ENCODE measurements at places on chromosomes 6 and 20.

DNA sequence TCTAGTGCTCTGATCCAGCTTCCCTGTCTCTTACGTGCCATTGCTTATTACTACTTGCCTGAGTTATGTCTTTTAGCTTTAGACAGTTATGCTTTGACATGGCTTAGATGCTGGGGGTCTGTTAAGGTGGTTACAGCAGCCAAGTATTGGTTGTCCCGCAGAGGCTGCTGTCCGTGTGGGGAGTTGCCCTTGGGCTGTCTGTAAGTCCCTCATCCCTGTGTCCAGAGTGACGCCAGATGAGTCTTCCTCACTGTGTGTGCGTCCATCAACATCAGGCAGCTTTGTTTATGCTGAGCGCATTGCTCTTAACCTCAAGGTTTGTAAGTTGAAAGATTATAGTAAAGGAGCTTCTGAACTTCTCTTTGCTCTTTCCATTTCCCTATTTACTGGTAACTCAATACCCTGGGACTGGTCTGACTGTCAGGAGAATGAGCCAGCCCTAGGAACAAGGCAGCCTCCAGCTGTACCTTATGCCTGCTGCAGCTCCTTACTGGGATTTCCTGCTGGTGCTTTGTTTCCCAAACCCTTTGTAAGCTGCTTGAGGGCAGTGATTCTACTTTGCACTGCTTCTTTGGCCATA is 7.2 kb downstream of the FAM120B start:
- DNase-seq = no peak

GRCh38 chr6:45555981-45556771 is 178.4 kb upstream of the SUPT3H start:
- DNase-seq = no peak

DNA sequence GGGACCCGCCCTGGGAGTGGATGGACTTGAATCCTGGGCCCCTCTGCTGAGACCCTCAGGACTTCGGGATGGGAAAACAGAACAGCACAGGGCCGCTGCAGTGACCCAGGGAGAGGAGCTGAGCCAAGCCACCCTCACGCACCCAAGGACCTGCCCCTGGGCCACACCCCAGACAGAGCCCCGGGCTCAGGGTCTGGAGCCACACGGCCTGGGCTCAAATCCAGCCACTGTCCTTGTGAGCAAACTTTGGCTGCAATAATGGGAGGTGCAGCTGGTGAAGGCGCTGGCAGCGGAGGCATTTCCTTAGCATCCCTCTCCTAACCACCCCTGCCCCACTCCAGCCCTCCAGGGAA is 207.7 kb downstream of the PREX1 start:
- no peak for DNase-seq

- DNase-seq = no peak
Observed at GRCh38 chr6:89763550-89763949, 56.0 kb downstream of the MDN1 start.

- no peak for DNase-seq
Observed at GRCh38 chr20:64196847-64197306, 32.6 kb downstream of the MYT1 start.

GRCh38 chr6:83868639-83869038 is 9.2 kb downstream of the CYB5R4 start:
- no peak for DNase-seq

DNA sequence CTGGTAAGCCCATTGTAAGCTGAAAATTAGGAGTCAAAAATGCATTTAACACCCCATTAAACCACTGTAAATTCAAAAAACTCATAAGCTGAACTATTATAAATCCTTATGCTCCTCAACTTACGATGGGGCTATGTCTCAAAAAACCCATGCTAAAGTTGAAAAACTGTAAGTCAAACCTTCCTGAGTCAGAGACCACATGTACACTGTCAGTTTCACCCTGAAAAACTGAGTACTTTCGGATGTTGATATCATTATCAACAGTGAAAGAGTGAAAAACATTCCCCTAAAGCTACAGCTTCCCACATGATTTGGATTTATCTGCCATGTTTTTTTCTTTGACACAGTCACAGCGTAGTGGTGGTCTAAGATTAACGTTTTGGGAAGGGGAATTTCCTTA is 14.2 kb downstream of the RAB23 start:
- no peak for DNase-seq

DNA sequence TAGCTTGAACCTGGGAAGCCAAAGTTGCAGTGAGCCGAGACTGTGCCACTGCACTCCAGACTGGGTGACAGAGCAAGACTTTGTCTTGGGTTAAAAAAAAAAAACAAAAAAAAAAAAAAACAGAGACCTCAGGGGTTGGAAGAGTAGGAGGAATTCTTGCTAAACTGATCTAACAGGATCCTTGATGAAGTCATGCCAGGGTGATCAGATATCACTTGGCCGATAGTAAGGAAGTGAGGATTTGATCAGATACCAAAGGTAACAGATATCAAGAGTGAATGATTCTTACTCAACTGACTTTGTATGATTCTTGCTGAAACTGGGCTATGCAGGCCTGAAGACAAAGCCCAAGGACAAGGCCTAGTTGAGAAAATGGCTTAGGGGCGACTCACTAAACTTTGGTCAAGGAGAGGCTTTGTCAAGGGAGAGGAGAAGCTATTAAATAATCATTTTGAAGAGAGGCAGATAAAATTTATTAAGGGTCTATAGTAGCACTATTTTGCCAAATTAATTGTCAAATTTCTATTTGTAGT is 624.7 kb downstream of the UTRN start:
- no peak for DNase-seq

GRCh38 chr6:7431674-7432390 is 42.2 kb downstream of the RIOK1 start:
- DNase-seq = no peak

DNA sequence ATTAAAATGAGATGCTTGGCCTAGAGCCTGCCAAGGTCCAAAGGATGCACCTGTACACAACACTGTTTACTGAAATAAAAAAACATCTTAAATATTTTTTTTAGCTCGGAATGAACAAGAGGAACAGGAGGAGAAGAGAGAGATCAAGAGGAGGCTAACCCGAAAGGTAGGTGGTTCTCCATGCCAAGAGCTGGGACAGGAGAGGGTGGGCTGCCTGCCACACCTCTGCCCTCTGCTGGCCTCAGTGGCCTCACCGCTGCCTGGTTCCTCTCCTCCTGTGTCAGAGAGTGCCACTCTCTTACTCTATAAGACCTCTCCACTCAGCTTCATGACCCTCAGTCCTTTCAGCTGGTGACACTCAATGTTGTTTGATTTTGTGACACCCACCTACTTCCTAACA is 50.2 kb downstream of the TBC1D7 start:
- DNase-seq = peak; percentile 19

GRCh38 chr6:72245565-72245964 is 359.2 kb downstream of the RIMS1 start:
- no peak for DNase-seq

- DNase-seq = no peak
Observed at GRCh38 chr20:22575087-22575721, 9.2 kb downstream of the FOXA2 start.

DNA sequence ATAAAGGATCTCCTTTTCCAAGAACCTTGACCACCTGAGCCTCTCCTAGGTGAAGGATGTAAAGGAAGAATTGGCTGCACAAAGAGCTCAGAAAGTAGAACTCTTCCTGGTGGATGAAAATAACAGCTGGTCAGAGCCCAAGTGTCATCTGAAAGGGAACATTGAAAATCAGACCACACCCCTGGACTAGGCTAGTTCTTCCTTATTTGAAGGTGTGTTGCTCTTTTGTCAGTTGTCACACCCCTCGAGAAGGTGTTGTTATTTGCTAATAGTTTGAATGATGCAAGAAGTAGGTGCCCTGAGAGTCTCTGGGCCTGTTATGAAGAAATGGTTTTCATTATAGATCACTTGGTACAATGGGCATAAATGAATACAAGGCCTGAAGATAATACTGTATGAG is 31.1 kb downstream of the NHLRC1 start:
- no peak for DNase-seq

DNA sequence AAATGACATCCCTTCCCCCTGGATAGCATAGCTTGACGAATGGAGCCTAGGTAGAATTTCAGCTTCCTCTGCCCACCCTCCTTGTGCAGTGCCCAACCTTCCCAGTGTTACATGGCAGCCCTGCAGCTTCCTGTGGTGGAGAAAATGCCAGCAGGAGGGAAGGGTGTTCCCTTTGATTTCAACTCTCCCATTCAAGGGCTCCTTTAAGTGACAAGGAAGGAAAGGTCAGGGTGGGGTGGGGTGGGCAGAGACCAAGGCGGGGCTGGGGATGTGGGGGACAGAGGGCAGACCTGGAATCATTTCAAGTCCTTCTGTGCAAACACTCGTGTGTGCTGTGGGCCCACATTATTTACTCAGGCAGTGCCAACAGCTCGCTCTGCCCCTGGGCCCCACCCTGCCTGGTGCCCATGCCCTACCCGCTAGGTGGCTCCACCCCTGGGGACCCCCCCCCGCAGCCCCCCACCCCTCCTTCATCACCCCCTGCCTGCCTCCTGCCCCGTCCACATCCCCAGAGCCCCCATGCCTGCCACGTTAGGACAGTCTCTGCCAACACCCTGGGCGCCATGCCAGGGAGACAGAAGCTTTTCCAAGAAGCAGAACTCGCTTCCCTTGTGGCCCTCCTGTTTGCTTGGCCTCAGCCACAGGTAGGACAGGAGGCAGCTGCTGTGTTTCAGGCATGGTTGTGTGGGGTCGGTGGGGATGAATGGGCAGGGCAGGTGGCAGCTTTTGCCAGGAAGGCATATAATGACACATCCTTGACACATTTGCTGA is 9.4 kb downstream of the SPDEF start:
- no peak for DNase-seq

- DNase-seq = no peak
Observed at GRCh38 chr6:140581601-140582000, 1207.2 kb upstream of the CITED2 start.

GRCh38 chr6:151733680-151734320 is 73.7 kb upstream of the ESR1 start:
- no peak for DNase-seq

DNA sequence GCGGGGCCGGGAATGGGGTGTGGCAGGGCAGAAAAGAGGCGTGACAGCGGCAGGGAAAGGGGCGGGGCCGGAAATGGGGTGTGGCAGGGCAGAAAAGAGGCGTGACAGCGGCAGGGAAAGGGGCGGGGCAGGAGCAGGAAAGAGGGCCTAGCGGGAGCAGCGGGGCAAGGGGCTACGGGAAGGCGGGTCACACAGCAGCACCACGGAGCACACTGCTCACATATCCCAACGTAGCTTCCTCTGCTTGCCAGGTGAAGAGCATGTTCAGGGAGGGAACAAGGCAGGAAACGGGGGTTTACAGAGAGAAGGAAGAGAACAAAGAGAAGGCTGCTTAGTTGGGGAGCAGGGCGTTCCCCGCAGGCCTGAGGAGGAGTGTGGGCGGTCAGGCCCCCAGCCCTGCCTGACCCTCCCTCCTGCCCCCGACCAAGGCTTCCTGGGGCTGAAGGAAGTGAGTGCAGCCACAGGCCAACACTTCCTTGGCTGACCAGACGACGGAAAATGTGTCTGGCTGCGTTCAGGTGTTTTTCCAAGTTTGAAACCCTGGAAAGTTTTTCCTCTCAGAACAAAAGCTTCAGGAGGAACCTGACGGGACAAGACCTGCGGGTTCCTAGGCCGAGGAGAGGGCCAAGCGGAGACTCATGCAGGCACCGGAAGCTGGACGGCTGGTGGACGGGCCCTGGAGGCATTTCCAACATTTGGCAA is 13.8 kb downstream of the UCKL1 start:
- DNase-seq = peak; percentile 78

Data from activated CD4-positive, alpha-beta T cell treated with anti-CD3 and anti-CD28 coated beads for 48 hours (primary cell).